ENCODE measurements at places on chromosomes 2 and 18.

GRCh38 chr2:105925390-105925789 lies 180.7 kb downstream of the NCK2 start:
- no peak for DNase-seq

GRCh38 chr2:157447741-157448140 lies 3.9 kb upstream of the CYTIP start:
- no peak for DNase-seq

DNA sequence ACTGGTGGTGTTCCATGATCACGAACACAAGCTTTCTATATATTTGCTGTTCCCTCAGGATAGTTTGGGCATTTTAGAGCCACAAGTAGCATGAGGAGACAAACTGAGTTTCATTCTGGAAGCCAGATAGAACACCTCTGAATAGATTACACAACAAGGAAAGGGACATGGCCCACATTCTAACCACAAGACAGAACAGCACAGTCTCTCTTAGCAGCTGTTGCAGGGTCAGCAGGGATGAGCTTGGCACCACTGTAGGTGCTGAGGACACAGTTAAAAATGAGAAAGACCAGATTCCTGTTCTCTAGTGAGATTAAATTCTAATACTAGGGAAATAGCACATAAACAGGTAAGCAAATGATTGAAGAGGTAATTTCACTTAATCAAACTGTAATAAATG lies 235.3 kb downstream of the ZNF407 start:
- DNase-seq, result no peak

GRCh38 chr2:1882471-1882870 lies 138.2 kb upstream of the PXDN start:
- DNase-seq, result peak; percentile 56

GRCh38 chr2:219273937-219274336 lies 5.2 kb upstream of the DNAJB2 start:
- no peak for DNase-seq

- no peak for DNase-seq
Observed at GRCh38 chr2:189552991-189553404, 27.6 kb downstream of the SLC40A1 start.

GRCh38 chr18:62287781-62288664 lies 37.1 kb upstream of the TNFRSF11A start:
- no peak for DNase-seq

DNA sequence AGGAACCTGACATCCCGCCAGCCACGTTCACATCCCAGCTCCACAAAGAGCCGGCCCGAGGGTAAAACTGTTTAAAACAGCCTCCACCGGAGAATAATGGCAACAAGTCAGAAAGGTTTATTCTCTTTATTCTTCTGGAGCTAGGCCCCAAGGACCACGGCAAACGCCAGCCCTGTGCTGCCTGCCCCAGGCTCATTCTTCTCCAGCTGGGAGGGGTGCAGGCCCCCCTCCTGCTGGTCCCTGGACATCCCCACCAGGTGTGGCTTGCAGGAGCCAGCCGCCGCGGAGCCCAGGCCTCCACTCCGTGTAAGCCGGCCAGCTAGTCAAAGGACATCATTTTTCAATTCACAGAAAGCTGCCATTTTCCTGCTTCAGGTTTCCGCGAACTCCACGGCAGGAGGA lies 65.8 kb upstream of the SALL3 start:
- no peak for DNase-seq

DNA sequence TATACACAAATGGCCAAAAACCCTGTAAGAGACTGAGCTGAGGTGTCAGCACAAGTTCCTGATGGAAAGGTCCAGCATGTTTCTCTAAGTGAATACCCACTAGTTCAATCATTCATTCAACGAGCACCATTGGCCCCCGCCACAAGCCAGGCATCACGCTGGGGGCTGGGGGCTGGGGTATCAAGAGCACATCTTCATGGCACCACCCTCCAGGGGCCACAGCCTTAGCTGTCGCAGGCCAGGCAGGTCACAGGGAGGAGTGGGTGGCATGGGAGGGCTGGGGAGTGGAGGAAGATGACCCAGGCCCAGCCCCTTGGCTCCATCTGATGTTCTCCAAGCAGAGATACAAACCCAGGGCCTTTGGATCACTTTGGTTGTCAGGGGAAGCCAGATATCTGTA lies 97.9 kb downstream of the ACKR3 start:
- DNase-seq, result no peak

DNA sequence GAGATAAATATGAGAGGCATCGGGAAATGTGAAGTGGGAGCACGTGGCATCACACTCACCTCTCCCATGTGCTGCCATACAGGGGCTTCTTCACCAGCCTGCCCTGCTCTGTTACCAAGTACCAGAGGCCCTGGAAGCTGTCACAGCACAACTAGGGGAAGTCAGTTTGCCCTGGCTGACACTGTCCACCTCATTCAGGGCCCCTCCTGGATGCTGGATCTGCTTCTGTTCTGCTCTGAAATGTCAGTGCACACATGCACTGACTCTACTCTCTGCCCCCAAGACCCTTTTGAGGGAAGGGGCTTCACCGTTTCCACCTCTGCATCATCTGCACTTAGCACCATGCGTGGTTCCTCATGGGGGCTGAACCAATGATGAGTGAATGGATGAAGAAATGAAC lies 311.1 kb downstream of the EN1 start:
- DNase-seq, result no peak

- no peak for DNase-seq
Observed at GRCh38 chr18:29853126-29853525, 1189.4 kb downstream of the DSC3 start.

DNA sequence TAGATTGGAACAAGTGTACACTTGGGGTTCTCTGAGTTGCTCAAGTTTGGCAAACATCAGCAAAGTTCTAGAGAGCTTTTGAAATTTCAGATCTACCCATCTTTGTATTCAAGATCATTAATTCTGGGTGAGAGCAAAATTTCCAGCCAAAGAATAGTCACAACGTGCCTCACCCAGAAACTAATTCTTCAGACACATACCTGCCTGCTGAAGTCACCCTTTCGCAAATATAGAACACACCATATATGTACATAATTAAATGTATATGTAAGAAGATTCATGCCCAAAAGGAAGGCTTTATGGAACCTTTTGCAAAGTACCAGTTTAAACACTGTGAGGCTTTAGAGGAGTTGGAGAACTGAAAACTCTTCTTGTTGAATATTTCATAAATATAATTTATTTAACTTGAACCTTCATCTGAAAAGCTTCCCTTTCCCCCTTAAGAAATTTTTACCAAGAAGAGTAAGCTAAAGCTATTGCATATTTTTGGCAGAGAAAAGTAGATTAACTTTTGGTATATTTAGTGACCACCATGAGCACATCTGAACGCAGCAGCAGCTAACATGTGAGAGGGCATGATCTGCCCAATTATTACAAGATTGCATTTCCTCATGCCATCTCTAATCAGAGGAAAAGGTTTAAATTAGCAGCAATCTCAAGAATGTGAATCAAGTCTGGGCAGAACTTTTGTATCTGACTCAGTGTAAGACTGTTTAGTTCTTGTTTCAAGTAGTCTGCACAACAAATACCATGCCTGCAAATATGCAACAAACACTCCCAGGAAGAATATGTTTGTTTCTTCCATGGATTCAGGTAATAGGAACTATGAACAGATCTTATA lies 8.2 kb downstream of the RND3 start:
- DNase-seq, result no peak

GRCh38 chr2:207183506-207183905 lies 17.8 kb upstream of the KLF7 start:
- DNase-seq, result no peak

DNA sequence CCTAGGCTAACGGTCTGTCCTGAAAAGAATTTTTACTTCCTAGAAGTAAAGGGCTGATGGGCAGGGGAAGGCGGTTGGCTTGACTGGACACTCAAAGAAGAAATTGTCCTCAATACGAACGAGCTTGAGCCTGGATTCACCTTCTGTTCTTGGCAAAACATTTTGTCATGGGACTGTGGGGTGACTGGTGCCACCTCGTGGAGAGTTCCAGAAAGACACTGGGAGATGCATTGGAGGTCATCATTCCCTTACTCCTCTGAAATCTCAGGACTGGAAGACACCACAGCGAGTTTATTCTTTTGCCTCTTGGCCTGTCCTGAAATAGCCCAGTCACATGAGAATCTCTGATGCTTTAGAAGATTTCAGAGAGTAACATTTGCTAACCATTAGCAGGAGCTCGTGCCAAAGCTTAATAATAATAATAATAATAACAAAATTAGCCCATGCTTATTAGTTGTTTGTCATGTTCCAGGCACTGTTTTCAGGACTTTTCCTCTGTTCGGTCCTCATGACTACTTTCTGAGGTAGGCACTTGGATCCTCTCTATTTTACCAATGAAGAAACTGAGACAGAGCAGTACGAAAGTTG lies 44.5 kb downstream of the TMEM182 start:
- peak; percentile 60 for DNase-seq

DNA sequence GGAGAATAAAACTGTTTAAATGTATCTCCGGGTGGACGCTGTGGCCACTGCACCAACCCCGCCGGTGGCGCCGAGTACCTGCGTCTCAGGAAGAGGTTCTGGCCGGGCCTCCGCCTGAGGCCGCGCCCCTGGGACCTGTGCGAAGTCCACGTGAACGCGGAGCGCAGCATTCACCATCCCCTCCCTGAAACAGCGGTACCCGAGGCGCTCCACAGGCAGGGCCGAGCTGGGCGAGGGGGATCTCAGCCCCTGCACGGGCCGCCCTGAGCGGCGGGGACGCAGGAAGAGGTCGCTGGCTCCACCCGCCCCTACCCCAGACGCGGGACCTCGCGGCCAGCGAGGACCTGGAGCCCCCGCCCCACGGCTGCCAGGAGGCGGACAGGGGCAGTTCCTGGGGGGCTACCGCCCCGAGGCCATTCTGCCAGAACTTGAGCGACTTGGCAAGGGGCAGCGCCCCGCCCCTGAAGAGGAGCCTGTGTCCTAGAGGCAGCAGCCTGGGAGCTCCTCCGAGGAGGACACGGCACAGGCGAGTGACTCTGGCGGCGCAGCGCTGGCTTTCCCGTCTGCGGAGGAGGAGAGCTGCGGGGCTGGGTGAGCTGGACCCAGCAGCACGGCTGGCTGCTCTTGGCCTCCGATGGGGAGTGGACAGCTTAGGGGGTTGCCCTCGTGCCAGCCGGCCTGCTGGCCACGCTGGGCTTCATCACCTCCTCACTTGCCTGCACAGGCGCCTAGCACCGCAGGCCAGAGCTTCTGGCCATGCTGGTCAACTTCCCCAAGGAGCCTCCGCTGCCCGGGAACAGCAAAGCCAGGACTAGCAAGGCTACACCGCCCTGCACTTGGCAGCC lies 9.7 kb upstream of the TEKT4 start:
- peak; percentile 10 for DNase-seq

DNA sequence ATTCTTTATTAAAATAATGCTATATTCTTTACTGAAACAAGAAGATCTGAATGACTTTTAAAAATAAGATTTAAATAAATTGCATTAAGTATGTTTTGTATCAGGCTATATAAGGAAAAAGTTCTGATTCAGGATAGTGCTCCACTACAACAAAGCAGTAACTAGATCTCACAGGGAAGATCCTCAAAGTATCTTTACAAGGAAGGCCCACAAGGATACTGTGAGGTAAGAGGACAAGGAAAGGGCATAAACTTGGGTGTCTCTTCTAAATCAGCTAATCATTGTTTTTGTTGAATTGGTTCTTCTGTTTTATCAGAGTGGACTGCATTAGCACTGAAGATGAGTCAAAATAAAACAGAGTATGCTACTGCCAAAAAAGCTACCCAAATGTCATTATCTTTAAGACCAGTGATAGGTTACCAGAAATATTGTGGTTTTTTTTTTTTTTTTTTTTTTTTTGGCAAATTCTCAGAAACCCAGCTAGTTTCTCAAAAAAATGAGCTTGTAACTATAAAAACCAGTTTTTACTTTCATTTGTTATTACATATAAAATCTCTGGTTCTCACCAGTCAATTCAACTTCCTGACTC lies 160.9 kb downstream of the BAZ2B start:
- DNase-seq, result no peak

GRCh38 chr2:19739256-19739655 lies 162.5 kb downstream of the TTC32 start:
- DNase-seq, result no peak

GRCh38 chr2:62208758-62209114 lies 12.8 kb downstream of the B3GNT2 start:
- no peak for DNase-seq

DNA sequence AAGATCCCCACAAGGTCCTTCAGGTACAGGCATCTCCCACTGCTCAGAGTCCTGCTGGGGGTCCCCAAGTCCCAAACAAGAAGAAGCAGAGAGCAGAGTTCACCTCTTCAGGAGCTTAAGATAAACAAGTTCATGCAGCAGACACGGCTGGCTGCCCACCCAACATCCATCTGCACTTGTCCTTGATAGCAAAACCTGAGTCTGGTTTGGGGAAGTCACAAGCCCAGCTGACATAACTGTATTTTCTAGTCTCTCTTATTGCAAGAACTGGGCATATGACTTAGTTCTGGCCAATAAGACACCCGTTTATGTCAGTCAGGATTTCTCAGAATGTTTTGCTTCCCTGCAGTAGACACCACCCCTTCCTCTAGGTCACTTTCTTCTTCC lies 31.8 kb downstream of the AFF3 start:
- DNase-seq, result no peak

- DNase-seq, result no peak
Observed at GRCh38 chr2:233964581-233964980, 47.4 kb downstream of the TRPM8 start.

GRCh38 chr2:213125646-213126347 lies 25.6 kb downstream of the IKZF2 start:
- DNase-seq, result no peak

GRCh38 chr2:863732-864450 lies 86.8 kb upstream of the SNTG2 start:
- no peak for DNase-seq

DNA sequence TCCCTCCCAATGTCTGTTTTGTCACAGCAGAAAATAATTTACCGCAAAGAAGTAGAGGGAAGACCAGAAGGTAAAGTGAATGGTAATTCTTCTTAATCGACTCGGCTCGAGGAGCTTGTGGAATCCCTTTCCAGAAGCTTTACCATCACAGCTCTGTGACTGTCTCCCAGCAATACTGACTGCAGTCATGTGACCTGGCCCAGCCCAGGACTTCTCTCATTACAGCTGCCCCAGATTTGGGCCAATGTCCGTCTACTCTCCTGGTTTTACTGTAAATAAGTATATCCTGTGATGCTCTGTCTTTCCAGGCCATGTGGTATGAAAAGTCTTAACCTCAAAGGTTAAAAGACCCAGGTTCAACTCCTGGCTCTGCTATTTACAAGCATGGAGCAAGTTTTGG lies 18.9 kb upstream of the ELOA2 start:
- no peak for DNase-seq

DNA sequence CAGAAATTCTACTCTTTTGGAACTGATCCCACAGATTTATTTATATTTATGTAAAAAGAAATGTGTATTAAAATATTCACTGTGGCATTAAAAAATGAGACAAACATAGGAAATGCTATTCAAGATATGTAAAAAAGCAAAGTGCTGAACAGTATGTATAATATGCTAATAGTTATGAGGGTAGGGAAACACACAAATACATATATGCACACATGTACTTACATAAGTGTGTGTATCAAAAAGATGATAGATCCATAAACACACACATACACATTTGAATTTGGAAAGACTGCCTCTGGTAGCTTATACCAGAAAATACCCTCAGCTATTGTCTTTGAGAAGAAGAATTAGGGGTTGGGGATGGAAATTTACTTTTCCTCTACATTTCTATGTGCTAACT lies 103.2 kb downstream of the MREG start:
- no peak for DNase-seq
